Activated T-helper 2 cell treated with anti-CD3 and anti-CD28 coated beads, Interferon-gamma antibody, Interleukin-2, Interleukin-4, amounts not matched to agents 10 μg/mL and 5 μg/mL and 100 μg/mL, durations not matched to agents 14 hours and 24 hours and 36 hours (primary cell): ENCODE measurements at places on chromosomes 5 and 9. TPM values are rescaled to one million over a fixed set of nuclear protein-coding genes. Genes with fewer than 3 reads are reported as not detected.

DNA sequence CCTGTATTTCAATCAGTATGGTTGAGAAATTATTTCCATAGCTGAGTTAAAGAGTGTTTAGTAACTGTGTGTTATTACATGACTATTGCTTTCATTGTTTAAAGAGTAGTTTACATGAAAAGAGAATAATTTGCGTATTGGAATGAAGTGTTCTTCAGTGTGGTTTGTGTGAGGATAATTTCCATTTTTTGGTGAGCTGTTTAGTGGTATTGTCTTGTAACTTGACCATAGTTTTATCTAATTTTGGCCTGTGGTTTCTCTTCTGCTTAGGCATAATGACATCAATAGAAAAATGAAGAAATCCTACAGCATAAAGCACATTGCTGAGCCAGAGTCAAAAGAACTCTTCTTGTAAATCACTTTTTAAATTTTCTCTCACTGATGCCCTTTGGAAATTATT, 151.2 kb downstream of the SNCAIP start:
- H3K27me3 ChIP-seq, result no peaks in the 10 kb centered on the region
- DNase-seq, result no peak
- H3K27ac ChIP-seq, result no peak overlapping the region
- no peaks in the 10 kb centered on the region for H3K36me3 ChIP-seq
- no peaks in the 10 kb centered on the region for H3K4me1 ChIP-seq

DNA sequence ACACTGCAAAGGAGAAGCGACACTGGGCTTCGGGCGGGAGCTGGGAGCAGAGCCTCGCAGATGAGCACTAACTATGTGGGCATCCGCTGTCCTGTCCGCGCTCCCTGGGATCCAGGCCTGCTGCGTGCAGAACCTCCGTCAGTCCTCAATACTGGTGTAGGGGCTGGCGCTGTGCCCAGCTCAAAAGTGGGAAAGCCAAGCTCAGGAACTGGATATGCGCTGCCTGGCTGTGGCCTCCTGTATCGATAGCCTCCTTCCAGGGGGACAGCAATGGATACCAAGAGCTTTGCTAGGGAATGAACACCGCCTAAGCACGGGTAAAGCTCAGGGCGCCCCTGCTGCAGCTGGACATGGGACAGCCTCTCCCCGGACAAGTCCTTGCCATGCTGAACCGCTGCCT, 270.4 kb downstream of the NSG2 start:
- H3K27me3 ChIP-seq, result peaks cover 9% of the 10 kb centered on the region
- no peak for DNase-seq
- no peak overlapping the region for H3K4me3 ChIP-seq

DNA sequence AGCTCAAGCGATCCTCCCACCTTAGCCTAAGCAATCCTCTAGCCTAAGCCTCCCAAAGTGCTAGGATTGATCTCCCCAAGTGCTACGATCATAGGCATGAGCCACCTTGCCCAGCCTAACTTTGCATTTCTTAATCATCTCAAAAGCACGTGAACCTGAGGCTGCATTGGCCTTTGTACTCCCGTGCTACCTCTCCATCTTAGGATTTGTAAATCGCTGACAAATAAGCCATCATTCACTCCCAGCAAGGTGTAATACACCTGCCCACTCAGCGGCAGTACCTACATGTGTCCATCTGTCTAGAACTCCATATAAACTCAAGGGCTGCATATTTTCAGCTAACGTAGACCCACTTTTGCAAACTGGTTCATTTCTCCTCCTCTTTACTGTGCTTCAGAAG, 2.8 kb downstream of the ANKH start:
- H3K27me3 ChIP-seq, result no peaks in the 10 kb centered on the region
- no peak overlapping the region for H3K4me3 ChIP-seq
- DNase-seq, result no peak
- no peak overlapping the region for H3K27ac ChIP-seq
- peaks cover 28% of the 10 kb centered on the region for H3K4me1 ChIP-seq

DNA sequence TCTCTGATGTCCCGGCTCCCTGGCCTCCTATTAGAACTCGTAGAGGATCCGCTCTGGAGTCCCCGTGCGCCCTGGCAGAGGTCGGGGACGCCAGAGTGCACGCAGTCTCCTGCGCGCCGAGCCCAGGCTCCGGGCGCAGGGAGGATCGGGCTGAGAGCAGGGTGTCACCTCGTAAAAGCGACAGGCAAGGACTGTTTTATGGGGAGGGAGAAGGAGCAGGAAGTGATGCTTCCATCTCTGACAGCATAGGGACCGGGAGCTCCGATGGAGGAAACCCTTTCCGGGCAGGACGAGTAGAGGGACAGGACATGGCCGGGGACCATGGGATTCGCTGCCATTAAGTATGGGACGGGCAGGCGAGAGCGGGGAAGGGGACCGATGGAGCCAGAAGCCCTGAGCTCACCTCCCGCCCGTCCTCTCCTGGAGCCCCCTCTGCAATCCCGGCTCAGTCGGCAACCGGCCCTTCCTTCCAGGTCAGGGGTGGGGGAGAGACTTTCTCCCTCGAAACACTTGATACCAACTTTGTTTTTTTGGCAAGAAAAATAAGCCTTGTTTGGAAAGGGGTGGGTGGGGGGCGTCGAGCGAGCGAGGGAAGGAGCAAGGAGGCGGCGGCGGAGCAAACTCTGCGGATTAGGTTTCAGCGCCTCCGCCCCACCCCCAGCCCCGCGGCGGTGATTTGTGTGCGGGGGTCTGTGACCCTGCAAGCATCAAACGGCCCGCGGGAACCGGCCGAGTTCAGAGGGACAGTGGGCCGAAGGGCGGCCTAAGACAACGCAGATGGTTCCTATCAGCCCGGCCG, 12.6 kb downstream of the LMX1B start:
- DNase-seq, result no peak
- H3K4me1 ChIP-seq, result peaks cover 3% of the 10 kb centered on the region
- no peak overlapping the region for H3K27ac ChIP-seq
- H3K27me3 ChIP-seq, result peaks cover 83% of the 10 kb centered on the region
- H3K4me3 ChIP-seq, result peak overlapping the region; percentile 40

GRCh38 chr9:82382887-82383616, 394.5 kb downstream of the SPATA31D1 start:
- no peaks in the 10 kb centered on the region for H3K36me3 ChIP-seq
- H3K27me3 ChIP-seq, result no peaks in the 10 kb centered on the region
- no peaks in the 10 kb centered on the region for H3K4me1 ChIP-seq

GRCh38 chr9:16136961-16137360, 584.1 kb downstream of the CCDC171 start:
- peaks cover 3% of the 10 kb centered on the region for H3K4me1 ChIP-seq
- no peaks in the 10 kb centered on the region for H3K36me3 ChIP-seq
- H3K27ac ChIP-seq, result no peak overlapping the region
- no peak overlapping the region for H3K4me3 ChIP-seq
- DNase-seq, result no peak
- no peaks in the 10 kb centered on the region for H3K27me3 ChIP-seq

DNA sequence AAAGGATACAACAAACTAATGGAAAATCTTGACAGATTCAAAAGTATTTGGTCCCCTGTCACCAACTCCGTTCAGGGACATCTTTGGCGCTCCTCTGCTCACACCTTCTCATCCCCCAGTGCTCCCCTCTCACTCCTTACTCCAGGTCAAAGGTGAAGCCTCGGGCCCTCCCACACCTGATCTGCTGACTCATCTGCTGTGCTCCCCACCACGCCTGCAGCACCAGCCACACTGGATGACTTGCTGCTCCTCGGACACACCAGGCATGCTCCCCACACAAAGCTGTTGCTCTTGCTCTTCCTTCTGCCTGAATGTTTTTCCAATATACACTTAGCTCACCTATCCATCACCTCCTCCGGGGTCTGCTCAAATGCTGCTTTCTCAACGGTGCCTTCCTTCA, 123.4 kb downstream of the ESM1 start:
- H3K27ac ChIP-seq, result no peak overlapping the region
- H3K4me1 ChIP-seq, result peaks cover under 1% of the 10 kb centered on the region
- H3K4me3 ChIP-seq, result no peak overlapping the region
- H3K27me3 ChIP-seq, result peaks cover 56% of the 10 kb centered on the region

DNA sequence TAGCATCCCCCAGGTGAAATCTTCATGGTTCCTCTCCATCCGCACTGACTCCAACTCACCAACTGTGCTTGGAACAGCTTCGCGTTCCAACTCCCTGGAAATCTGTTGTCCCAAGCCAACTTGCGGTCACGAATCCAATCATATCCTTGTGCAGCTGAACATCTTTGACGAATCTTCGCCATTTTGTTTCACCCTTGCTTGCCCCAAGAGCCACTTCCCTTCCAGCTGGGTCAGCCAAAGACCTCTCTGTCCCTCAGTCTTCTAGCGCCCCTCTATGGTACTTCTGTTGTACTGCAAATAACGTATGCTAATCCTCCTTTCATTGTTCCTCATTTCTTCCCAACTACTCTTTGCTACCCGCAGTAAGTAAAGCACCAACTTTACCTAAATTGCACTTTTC, 61.0 kb upstream of the TARS1 start:
- H3K4me1 ChIP-seq, result no peaks in the 10 kb centered on the region
- no peak for DNase-seq
- no peak overlapping the region for H3K27ac ChIP-seq
- no peaks in the 10 kb centered on the region for H3K36me3 ChIP-seq

The ORM2 gene
- total RNA-seq, result not detected in 2 replicates

The DDX4 gene
- total RNA-seq, result 0.09 TPM in 1 of 2 replicates, not detected in the other

The SPATA31A5 gene
- total RNA-seq, result not detected in 2 replicates

The ANKRD18B gene
- 1.6 and 2.6 TPM in 2 replicates for total RNA-seq

The CBY3 gene
- total RNA-seq, result 0.39 and 0.51 TPM in 2 replicates
